ENCODE measurements at places on chromosomes 1 and 21. TPM values are rescaled to one million over a fixed set of nuclear protein-coding genes. Genes with fewer than 3 reads are reported as not detected.

The RPTN gene
- total RNA-seq = 0.34 TPM

GRCh38 chr1:101382135-101382534 lies 145.3 kb downstream of the S1PR1 start:
- H3K36me3 ChIP-seq = no peaks in the 10 kb centered on the region
- no peak overlapping the region for H3K27ac ChIP-seq
- H3K27me3 ChIP-seq = no peaks in the 10 kb centered on the region
- peaks cover 12% of the 10 kb centered on the region for H3K4me1 ChIP-seq
- no peak for DNase-seq
- H3K4me3 ChIP-seq = no peak overlapping the region

GRCh38 chr1:101356604-101357443 lies 120.0 kb downstream of the S1PR1 start:
- H3K36me3 ChIP-seq = no peaks in the 10 kb centered on the region
- H3K4me1 ChIP-seq = peaks cover 8% of the 10 kb centered on the region
- no peak overlapping the region for H3K4me3 ChIP-seq
- peaks cover 4% of the 10 kb centered on the region for H3K27me3 ChIP-seq

DNA sequence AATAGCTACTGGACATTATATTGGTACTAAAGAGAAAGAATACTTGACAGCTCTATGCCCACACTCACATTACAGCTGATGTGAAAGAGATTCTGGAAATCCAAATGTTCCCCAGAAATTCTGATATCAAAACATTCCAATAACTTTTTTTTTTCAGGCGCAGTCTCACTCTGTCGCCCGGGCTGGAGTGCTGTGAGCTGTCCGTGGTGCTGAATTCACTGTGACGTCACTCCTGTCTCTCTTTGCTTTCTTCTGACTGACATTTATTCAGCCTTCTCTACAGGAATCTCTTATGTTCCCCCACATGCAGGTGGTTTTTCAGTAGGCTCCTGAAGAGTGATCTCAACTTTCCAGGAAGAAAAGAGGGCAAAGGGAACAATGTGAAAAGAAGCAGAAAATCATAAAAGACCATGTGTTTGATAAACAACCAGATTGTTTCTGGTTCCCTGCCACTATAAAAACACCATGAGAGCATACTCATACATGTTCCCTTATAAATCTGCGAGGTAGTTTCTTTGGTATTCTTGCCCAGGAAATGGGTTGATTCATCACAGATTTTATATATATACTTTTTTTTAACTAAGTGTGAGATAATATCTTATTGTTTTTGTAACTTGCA lies 6.2 kb downstream of the S100A7A start:
- no peaks in the 10 kb centered on the region for H3K4me1 ChIP-seq
- H3K36me3 ChIP-seq = no peaks in the 10 kb centered on the region

The PTGER3 gene
- total RNA-seq = 4.7 TPM

All from type B pancreatic cell (in vitro differentiated cells).